Stimulated activated effector memory CD8-positive, alpha-beta T cell treated with anti-CD3 and anti-CD28 coated beads, Interleukin-12 subunit alpha, Interleukin-12 subunit beta, amount 100 ng/mL, for 72 hours (primary cell): ENCODE measurements at places on chromosomes 12 and 14.

DNA sequence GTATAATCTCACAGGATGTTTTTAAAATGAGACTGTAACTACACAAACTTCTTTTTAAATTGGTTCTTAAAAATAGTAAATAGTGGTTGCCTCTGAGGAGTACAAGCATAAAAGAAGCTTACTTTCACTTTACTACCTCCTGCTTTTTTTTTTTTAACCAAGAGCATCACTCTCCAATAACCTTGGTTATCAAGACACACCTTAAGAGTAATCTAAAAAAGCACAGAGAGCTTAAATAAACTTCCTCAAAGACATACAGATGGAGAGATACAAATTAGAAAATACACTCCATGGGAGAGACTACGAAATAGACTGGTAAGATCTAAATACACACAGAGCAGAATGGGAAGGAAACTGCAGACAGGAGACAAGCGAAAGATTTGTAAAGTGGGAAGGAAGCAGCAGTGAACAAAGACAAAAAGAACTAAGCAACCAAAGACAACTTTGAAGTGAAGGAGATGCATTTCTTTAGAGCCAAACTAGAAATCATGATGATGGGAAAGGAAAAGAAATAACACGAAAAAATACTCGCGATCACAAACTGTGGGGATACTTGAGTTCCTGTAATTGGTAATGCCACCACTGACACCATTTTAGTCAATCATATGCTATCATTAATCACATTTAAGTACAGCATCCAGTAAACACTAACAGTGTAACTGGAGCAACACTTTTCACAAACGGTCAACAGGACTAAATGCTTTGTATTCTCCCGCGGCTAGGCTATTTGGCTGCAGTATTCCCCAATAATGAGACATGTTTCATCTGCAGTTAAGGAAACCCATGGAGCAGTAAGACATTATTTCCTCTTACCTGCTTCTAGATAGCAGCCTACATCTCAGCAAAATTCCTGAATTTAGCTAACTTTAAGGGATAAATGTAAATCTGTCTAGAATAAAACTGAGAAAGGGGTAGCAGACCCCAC lies 8.2 kb downstream of the SINHCAF start:
- DNase-seq, result no peak

DNA sequence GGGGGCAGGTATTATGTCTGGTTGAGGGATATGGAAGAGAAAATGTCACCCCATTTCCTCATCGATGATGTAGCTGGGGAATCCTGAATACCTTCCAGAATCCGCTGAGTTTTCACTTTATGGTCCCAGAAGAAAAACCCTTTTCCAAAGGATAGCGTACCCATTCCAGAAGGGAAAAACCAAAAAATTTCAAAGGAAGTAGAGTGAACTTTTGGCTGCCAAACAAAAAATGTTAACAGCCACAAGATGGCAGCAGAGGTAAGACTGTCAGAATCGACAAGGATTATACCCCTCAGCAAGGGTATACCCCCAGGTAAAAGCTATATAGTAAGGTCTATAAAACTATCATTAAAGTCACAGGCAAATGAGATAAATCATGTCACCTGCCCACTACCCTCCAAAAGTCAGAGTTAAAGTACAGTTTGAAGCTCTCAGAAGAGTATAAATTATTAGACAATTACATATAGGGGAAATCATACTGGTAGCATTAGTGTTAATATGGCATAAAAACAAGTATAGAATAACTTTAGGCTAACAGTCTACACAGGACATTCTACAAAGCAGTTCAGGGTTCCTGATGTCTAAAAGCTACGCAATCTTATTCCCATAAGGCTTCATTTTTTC lies 18.0 kb downstream of the ACIN1 start:
- DNase-seq, result no peak

DNA sequence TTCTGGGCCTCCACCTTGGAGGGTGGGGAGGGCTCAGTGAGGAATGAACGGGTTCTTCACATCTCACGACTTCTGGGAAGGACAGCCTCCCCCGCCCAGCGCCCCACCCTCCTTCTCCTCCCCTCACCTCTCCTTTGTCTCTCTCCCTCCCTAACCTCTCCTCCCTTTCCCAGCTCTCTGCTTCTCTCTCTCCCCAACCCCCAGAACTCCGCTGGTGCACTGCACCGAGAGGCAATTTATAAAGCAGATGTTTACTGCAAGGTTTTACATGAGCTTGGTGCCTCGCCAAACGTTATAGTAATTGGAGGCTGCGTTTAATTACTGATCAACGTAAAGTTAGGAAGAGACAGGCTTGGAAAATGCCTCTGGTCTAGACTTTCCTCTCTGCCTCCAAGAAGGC lies 42.9 kb upstream of the FAM222A start:
- DNase-seq, result no peak

DNA sequence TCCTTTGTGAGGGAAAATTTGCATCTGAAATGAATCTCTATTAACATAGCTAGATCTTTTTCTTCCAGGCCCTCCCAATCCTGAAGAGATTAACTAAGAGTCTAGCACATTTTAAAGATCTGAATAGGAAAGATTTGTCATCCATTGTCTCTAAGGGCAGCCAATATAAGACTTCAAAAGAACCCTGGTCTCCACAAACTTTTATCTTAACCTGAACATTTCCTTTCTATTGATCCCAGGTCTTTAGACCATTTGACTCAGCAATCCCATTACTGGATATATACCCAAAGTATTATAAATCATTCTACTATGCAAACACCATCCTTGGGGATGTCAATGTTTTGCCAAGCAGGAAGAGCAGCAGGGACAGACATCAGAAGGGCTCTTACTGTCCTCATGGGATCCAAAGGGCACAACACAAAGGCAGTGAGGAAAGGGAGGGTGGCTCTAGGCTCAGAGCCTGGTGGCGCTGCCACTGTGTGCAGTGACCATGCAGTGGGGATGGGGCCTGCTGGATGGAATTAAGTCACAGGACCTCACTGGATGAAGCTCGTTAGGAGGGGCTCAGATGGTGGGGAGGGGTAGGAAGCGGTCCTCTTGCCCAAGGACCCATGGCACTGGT lies 12.7 kb upstream of the BDKRB2 start:
- DNase-seq, result no peak

DNA sequence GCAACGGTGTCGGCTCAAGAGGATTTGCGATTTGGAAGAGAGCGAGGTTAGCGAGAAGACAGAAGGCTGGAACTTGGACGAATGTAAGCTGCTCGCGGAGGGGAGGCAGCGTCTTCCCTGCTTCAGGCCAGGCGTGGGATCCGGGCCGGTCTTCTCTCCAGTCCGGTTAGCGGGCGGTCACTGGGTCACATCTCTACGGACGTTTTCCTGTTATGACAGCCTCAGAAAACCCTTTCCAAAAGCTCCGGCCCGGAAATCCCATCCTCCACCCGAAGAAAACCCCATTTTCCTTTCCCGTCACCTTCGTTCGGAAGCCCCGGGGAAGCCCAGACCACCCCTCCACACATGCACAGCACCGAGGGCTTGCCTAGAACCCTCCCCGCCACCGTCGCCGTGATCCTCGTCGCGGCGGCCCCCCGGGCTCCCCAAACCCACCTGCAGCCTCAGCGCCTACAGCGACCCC lies 268 bp downstream of the NDUFB1 start:
- no peak for DNase-seq

- DNase-seq, result no peak
Observed at GRCh38 chr14:68705741-68706283, 87.1 kb downstream of the ZFP36L1 start.

GRCh38 chr12:66941150-66941549 lies 262.3 kb upstream of the GRIP1 start:
- no peak for DNase-seq

- DNase-seq, result no peak
Observed at GRCh38 chr12:3559601-3560294, 68.7 kb downstream of the PRMT8 start.

- no peak for DNase-seq
Observed at GRCh38 chr14:22268875-22269274, 320.1 kb downstream of the DAD1 start.

- DNase-seq, result no peak
Observed at GRCh38 chr12:53200458-53201176, 6.4 kb downstream of the ITGB7 start.

GRCh38 chr12:66240096-66240820 lies 51.2 kb downstream of the IRAK3 start:
- no peak for DNase-seq

- DNase-seq, result no peak
Observed at GRCh38 chr12:110677206-110677911, 11.6 kb downstream of the HVCN1 start.

- no peak for DNase-seq
Observed at GRCh38 chr12:101863981-101864380, 13.4 kb upstream of the DRAM1 start.

GRCh38 chr12:24487606-24488005 lies 461.3 kb downstream of the BCAT1 start:
- no peak for DNase-seq

DNA sequence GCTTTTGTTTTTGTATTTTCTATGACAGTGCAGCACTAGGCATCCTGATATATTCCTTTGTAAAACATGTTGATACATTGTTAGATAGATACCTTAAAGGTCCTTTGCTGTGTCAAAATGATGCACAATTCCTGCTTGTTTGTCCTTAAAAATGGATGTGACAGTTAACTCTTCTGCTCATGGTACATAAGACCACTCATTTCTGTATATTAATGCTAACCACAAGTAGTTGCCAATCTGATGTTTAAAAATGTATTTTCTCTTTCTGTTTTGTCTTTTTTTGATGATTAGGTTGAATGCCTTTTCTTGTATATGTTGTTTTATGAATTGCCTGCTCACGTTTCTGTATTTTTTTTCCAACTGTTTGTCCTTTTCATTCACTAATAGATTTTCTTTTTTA lies 35.1 kb downstream of the ATF7IP start:
- DNase-seq, result no peak
